ENCODE measurements at places on chromosomes 3 and 15.

- DNase-seq: no peak
Observed at GRCh38 chr3:13495351-13495813, 15.3 kb downstream of the HDAC11 start.

DNA sequence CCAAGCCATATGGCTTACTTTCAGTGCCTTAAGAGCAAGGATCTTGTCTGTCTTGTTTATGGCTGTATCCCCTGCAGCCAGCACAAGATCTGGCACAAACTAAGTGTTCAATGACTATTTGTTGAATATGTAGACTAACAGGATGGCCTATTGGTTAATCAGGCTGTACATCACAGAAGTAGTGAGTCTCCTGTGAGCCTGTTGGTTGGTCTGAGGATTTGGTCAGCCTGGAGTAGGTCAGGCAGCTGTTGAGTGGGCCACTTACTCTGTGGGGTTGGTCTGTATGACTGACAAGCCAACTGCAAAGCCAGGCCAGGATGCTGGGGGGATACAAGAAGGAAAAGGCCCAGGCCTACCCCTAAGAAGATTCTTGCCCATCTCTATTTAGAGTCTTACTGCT is 33.4 kb upstream of the CILP start:
- no peak for DNase-seq

DNA sequence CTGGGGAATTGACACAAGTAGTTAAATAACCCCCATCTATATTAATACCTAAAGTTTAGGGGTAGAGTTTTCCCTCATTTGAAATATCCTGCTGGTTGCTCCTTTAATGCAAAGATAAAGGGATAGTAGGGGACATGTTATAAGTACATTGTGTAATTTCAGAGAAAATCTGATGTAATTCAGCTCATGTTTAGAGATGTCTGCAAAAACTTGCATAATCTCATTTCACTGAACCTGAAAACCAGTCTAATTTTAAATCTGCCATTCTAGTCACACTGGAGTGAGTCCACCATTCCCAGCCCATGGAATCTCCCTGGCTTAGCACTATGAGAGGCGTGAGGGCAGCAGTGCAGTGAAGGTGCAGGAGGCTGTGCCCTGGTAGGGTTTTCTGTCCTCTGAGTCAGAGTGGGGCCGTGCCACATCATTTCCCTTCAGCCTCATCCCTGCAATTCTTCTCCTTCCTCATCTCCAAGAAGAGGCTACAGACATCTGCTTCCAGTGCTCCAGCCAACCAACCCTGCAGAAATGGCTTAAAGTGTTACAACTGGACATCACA is 246.3 kb upstream of the UMPS start:
- DNase-seq: no peak

DNA sequence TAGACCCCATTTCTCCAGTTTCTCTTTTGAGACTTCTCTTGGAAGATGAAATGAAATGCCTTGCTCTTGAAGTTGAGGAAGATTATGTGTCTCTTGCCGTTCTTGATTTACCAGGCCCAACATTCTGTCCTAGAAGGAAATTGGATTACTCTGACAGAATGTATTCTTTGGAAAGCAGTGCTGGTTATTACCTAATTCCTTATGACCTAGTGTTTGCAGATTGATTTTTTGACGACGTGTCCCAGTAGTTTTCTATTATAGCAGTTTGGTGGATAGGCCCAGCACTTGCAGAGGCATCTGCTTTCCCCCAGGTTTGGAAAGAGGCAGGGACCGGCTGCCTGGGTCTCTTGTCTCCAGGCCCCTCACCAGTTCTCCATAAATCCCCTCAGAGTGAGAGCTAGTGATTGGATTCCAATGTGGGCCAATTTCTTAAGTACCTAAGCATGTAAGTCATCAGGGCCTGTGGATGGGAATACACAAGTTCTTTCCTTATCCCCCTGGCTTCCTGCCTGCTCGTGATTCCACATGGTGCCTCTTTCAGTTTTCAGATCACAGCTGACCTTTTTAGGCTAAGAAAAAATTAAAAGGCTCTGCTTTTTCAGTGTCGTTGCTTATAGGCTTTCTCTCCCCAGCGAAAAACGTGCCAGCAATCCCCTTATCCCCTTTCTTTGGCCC is 50.2 kb downstream of the EPHB3 start:
- DNase-seq: no peak

- DNase-seq: no peak
Observed at GRCh38 chr3:127233371-127233770, 40.4 kb downstream of the PRR23E start.

GRCh38 chr3:19384868-19385267 is 236.6 kb downstream of the KCNH8 start:
- DNase-seq: no peak

Data from stimulated activated CD8-positive, alpha-beta memory T cell treated with anti-CD3 and anti-CD28 coated beads, Interleukin-4, amount 100 ng/mL, for 4 hours (primary cell).